ENCODE measurements at places on chromosomes 4 and X.

DNA sequence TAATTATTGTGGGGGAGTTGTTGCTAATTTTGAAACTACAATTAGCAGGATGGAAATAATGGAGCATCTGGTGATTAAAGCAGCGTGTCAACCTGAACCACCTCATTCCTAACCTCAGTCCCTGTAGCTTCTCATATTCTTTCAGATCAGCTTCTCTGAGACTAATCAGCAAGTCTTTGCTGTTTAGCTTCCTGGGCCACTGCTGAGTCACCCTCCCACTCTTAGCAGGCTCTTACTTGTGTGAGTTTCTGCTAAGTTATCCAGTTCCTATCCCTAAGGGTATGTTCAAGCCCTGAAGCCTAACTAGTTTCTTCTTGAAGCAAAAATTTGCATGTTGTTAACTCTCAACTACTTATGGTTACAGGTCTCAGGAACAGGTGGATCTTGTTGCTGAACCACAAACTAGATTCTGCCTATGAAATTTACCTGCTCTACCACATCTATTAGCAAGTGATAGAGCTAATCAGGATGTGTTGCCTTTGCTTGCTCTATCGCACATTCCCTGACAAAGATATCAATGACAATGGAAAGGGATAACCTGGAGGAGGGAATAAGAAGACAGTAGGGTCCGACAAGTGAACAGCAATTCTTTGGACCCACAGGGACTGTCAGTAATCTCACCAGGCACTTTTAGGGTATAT lies 134.2 kb downstream of the EIF4E start:
- DNase-seq, result no peak

GRCh38 chr4:139934708-139935195 lies 219.2 kb downstream of the MAML3 start:
- no peak for DNase-seq

DNA sequence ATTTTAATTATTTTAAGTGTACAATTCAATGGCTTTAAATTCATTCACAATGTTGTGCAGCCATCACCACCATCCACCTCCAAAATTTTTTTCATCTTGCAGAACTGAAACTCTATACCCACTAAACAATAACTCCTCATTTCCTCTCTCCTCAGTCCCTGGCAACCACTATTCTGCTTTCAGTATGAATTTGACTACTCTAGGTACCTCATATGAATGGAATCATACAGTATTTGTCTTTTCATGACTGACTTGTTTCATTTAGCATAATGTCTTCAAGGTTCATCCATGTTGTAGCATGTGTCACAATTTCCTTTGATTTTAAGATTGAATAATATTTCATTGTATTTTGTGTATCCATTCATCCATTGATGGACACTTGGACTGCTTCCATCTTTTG lies 46.9 kb downstream of the KIF4A start:
- no peak for DNase-seq

GRCh38 chr4:183550345-183551093 lies 45.7 kb downstream of the ING2 start:
- DNase-seq, result no peak

DNA sequence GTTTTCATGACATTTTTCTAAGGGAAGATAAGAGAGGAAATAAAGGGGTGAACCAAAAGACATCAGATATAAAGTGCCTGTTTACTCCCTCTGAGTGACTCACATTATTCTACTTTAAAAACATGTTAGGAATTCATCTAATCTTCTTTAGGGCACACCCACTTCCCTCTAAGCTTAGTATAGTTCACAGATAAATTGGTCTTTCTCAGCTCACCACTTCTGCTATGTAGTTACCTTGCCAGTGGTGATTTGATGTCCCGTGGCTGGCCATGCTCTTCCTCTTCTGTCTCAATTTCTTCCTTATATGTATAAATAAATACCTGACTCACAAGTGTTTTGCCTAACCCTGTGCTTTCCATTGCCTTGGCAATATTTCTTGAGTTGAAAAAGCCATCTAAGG lies 96.8 kb downstream of the PDLIM5 start:
- DNase-seq, result no peak

GRCh38 chr4:3374667-3375066 lies 67.1 kb upstream of the HGFAC start:
- no peak for DNase-seq

DNA sequence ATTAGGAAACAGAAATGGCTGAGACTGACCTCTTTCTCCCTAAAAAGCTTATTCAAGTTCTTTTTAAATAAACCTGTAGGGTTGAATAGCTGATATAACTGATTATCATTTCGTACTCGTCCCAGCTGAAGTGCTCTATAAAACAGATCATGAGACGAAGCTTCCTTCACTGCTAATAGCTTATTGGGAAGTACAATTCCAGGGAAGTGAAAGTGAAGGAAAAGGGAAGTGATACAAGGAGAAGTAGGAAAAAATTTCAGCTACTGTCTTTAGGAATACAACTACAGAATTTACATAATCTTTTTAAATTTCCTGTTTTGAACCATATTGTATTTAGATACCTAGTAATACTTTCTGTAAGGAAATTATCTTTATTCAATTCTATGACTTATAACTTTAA lies 103.0 kb downstream of the SNCA start:
- no peak for DNase-seq

- no peak for DNase-seq
Observed at GRCh38 chr4:13700021-13700857, 72.7 kb upstream of the BOD1L1 start.

GRCh38 chr4:111013846-111014245 lies 391.0 kb upstream of the PITX2 start:
- DNase-seq, result no peak

DNA sequence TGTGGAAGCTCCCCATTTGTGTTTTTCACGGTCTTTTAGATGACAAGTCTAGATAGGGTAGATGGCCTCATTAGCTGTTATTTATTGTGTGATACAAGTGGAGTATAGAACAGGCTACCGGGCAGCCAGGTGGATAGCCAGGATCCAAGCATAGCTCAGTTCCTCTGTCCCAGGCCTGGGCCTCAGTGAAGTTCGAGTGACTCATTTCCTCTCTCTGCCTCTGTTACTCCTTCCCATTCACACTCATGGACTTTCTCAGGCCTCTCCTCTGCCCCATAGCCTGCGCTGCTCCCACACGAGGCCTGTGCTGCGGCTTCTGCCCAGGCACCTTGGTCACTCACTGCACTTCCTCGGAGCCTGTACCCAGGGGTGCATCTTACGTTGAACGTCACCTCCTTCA lies 54.5 kb downstream of the TENM3 start:
- no peak for DNase-seq

GRCh38 chr4:23327120-23327519 lies 562.7 kb downstream of the PPARGC1A start:
- no peak for DNase-seq

DNA sequence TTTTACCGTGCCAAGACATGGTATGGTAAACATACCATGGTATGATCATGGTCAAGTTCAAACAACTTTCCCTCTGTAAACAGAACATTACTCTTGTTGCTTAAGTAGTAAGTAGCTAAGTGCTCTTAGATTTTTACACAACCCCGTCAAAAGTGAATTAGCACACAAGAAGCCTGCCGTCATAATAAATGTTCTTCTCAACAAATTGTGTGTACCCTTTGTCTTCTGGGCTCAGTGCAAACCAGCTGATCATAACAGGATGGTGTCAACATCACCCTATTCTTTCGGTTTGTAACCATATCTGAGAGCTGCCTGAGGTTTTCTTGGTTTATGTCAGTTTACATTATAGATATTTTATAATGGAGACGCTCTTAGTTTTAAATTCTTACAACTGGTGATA lies 28.8 kb downstream of the MSL3 start:
- DNase-seq, result no peak

GRCh38 chr4:36432586-36432985 lies 151.2 kb downstream of the DTHD1 start:
- DNase-seq, result no peak

DNA sequence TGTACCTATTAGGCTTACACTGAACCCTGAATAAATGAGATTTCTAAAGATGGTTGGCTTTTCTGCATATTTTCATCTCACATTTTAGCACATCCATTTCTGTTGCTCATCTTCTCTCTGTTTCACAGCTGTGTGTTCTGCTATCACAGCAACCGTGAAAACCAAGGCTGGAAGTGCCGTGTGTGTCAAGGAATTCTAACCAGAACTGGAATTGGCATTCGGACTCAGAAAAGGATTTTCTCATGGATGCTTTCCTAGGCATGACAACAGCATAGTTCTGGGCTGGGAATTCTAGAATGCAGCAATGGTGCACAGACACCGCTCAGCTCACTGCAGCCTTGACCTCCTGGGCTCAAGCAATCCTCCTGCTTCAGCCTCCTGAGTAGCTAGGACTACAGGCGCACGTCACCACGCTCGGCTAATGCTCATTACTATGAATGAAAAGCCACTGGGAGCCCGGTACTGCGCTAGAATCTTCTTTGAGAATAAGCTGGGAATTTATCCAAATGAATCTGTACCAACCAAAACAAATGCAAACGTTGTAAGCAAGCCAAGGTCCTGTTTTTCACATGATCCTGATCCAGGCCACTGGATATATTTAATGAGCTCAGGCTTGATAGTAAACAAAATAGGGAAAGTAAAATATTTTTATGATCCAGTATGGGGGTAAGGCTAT lies 105.2 kb downstream of the RBM47 start:
- no peak for DNase-seq

DNA sequence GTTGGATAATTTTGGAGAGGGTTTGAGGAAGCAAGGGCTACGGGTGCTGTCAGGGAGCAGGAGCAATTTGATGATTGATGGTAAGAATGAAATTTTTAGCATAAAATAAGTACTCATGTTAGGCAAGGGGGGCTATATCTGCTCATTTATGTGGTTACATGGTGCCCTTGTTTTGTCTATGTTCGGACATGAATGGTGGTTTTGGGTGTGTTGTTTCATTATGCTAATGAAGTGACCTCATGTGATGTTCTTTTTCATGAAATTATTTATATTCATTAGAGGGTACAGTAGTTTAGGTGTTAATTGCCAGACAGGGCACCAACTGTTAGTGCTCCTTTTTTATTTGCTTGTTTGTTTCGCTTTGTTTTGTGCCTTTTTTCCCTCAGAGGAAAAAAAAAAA lies 29.3 kb downstream of the CEP44 start:
- DNase-seq, result no peak

DNA sequence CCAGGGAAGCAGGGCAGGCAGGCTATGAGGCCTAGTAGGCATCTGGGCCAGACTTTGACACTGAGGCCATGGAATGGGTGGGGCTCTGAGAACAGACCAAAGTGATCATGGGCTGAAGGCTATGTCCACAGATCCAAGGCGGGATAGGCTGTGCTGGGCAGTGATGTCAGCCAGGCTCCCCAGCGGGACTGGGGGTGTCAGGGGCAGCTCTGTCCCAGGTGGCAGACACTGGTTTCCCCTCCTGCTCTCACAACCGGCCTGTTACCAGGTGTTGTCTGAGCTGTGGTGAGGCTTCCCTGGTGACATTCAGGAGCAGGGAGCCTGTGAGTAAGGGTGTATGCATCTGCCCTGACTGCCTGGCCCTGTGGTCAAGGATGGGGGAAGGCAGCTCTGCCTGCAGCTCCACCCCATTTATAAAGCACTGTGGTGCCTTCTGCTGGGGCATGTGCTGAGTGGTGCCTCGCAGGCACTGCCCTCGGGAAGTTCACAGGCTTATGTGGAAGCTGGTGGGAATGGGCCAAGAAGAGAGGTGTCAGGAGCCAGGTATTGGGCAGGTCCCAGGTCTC lies 2.9 kb downstream of the IL9R start:
- DNase-seq, result no peak

DNA sequence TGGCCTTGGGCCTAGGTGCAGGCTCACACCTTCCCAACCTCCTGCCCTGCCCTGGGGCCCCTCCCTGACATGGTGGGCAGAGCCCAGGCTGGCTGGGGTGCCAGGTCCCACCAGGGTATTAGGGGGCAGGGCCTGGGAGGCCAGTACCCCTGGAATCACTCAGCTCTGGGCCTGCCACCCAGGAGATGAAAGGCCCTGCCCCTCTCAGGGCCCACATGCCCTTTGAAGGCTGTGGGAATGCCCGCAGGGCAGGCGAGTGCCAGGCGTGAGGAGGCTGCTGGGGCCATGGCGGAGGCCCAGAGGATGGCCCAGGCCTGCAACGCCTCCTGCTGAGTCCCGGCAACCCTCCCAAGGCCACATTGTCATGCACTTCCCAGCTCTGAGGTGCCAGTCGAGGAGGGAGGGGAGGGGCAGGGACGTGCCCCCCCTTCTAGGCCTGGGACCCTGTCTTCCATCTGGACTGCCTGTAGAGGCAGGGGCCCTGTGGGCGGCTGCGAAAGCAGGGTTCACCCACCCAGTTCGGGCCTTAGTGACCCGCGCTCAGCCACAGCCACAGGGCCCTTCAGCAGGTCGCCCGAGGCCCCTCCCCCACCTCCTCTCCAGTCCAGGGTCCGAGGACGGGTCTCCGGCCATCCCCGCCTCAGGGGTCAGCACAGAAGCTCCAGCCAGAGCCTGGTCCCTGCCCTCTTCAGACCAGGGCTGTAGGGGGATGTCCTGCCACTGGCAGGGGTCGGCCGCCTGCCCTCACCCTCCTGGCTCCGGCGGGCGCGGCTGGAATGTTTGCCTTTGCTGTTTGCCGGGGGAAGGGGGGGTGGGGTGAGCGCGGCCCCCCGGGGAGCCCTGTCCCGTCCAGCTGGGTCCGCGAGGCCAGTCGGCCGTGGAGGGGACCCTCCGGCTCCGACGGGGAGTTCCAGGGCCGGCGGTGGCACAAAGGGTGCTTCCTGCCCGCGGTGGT lies 26.7 kb upstream of the FGFR3 start:
- DNase-seq, result no peak

- no peak for DNase-seq
Observed at GRCh38 chr4:72110886-72111285, 79.1 kb downstream of the NPFFR2 start.

- DNase-seq, result no peak
Observed at GRCh38 chr4:8646296-8647093, 53.9 kb downstream of the CPZ start.

GRCh38 chrX:78106651-78106986 lies 2.6 kb downstream of the PGK1 start:
- DNase-seq, result no peak

DNA sequence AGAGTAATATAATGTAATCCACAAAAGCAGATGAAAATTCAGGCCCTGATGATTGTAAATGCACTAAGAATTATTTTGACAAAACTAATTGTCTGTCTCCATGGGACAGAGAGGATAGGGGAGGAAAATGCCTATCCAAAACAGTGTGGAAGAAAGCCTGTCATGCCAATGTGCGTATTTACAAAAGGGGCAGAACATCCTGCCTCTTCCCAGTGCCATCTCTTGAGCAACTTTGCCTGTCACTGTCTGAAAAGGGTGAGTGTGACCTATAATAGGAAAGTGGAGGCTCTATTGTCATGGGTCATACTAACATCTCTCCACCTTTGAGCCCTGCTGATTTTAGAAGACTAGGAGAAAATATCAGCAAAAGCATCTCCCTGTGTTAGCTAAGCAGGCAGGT lies 264.1 kb downstream of the UNC5C start:
- no peak for DNase-seq

GRCh38 chrX:41110801-41111625 lies 25.8 kb downstream of the USP9X start:
- no peak for DNase-seq

Data from stimulated activated CD8-positive, alpha-beta memory T cell treated with anti-CD3 and anti-CD28 coated beads, Interleukin-4, amount 100 ng/mL, for 4 hours (primary cell).